Right lobe of liver (tissue), 6 donors: ENCODE measurements at places on chromosomes 12 and 14. TPM values are rescaled to one million over a fixed set of nuclear protein-coding genes. Genes with fewer than 3 reads are reported as not detected.

- DNase-seq: no peak
These were observed 165.5 kb upstream of the PLXNC1 start for GRCh38 chr12:93982771-93983315.

- DNase-seq: no peak
These were observed 22.4 kb downstream of the BRI3BP start for GRCh38 chr12:125015680-125016310.

- DNase-seq: no peak
These were observed 365 bp upstream of the ABHD4 start for GRCh38 chr14:22597771-22598098.

DNA sequence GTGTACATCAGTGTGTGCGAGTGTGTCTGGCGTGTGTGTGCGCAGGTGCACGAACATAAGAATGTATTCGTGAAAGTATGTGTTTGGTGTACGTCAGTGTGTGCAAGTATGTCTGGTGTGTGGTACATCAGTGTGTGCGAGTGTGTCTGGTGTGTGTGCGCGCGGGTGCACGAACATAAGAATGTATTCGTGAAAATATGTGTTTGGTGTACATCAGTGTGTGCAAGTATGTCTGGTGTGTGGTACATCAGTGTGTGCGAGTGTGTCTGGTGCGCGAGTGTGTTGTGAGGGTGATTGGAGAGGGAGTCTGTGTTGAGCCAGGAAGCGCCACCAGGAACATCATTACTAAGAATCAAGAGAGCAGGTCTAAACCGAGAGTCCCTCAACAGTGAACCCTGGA lies 143.8 kb downstream of the BCL11B start:
- DNase-seq: no peak

GRCh38 chr14:101004176-101004575 lies 100.7 kb upstream of the RTL1 start:
- no peak for DNase-seq

- no peak for DNase-seq
These were observed 8.7 kb downstream of the SYNE3 start for GRCh38 chr14:95507701-95508103.

DNA sequence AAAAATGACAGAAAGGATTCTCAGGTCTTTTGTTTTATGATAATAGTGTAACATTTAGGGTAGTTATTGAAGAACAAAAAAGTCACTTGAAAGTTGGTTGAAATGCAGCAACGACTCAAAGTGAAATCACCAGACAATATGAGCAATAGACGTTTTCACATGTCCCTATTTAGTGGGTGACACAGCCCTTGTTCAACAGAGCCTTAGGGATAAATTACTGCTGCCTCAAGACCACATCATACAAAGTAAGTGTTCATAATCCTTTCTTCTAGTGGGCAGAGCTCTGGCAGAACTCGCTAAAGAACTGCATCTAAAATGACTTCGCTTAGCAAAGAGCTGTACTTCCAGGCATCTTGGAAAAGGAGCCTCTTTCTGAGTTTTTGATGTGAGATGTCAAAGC lies 128.5 kb upstream of the LMNTD1 start:
- no peak for DNase-seq

DNA sequence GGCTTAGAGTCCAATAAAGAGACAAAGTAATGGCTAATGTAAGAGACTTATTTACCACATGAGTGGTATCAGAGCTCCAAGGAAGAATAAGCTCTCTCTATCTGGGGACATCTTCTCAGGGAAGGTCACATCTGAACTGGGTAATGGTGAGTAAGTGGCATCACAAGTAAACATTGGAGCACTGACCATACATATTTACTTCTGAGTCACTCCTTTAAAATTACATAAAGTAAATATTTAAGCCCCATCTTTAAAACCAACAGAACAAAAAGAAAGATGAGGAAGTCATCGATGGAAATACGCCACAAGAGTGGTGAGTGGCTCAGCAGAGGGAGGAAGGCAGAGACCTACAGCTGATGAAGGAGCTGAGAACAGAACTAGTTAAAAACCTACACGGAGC lies 159.9 kb downstream of the DUSP6 start:
- no peak for DNase-seq

DNA sequence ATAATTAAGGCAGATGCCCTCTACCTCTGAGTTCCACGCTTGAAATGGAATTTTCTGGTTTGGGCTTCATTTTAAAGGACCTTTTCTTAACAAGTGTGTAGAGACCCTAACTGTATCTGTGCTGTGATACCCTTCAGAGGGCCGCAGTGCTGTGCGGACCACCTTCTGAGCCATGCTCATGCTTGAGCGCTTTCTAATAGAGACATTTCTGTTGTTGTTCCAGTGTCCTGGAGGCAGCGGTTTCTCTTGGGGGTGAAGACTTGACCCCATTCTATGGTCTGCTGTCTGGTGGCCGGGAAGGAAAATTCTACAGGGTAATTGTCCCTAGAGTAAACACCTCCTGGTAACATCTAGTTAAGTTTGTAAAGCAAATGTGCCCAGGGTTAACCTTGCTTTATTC lies 46.7 kb upstream of the BCL7A start:
- DNase-seq: no peak

DNA sequence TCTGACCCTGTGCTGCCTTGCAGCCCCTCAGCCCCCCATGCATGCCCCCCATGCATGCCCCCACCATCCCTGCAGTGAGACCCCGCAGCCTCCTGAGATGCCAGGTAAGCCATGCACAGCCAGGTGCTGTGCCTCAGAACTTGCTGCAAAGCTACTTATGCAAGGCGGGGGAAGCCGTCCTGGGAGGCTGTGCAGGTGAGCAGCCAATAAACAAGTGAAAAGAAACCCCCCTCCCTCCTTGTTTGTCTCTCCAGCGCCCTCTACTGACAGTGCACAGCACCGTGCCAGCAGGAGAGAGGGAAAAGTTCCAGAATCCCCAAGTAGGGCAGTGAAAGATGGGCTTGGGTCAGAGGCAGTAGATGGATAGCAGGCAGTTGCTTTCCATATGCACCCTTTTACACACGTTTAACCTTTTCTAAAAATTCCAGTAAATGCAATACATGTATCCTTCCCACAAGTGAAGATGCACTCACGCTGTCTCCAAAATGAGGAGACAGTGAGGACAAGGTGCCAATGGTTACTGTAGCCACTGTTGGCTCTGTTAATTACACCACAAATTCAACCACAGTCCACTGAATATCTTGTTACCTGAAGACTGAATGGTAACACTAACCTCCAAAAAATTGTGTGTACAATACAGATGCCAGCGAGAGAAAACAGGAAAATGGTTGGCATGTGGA lies 18.0 kb downstream of the TNFAIP2 start:
- DNase-seq: no peak

DNA sequence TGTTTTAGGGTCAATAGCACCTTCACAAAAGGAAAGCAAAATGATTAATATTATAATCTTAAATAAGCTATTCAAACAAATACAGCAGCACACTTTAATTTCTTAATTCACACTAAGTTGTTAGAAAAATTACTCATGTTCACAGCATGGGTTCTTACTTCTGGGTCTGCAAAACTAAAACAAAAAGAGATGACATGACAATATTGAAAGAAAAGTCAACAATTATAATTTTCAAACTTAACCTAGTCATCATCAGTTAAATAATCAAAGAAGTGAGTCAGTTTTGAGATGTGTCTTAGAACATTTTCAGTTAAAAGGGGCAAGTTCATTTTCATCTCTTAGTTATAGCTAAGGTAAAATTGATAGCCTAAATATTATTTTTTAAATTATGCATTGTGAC lies 47.7 kb upstream of the RMST start:
- no peak for DNase-seq

- DNase-seq: no peak
These were observed 28.2 kb upstream of the FLRT2 start for GRCh38 chr14:85501751-85502150.

DNA sequence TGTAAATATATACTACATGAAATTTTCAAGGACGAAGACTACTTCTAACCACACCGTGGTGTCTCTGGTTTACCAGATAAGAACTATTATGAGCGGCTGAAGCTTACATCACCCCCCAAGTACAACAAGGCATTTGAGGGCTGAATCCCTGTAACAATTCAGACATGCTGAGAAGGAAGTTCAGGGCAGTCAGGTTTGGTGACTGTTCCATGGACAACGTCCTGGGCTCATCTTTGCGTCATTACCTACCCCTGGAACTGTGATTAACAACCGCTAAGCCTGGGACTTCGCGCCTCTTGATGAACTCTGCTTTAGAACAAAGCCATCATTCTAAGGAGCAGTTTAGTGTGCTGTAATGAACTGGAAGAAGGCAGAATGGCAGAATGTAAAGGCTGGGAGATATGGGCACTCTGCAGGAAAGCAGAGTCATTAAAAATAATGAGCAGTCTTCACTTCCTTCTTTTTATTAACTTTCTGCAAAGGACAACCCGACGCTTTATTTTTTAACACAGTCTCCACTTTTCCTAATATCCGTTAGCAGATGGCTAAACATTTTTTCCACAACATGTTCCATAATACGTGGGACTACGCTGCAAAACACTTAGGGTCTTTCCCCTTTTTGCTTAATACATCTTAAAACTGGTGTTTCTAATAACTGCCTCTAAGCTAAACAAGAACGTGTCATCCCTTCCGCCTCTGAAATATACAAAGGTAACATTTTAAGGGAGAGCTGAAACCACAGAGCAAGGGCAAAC lies 263.2 kb downstream of the ADAMTS20 start:
- no peak for DNase-seq

- DNase-seq: no peak
These were observed 19.2 kb downstream of the GPHB5 start for GRCh38 chr14:63299351-63300110.

DNA sequence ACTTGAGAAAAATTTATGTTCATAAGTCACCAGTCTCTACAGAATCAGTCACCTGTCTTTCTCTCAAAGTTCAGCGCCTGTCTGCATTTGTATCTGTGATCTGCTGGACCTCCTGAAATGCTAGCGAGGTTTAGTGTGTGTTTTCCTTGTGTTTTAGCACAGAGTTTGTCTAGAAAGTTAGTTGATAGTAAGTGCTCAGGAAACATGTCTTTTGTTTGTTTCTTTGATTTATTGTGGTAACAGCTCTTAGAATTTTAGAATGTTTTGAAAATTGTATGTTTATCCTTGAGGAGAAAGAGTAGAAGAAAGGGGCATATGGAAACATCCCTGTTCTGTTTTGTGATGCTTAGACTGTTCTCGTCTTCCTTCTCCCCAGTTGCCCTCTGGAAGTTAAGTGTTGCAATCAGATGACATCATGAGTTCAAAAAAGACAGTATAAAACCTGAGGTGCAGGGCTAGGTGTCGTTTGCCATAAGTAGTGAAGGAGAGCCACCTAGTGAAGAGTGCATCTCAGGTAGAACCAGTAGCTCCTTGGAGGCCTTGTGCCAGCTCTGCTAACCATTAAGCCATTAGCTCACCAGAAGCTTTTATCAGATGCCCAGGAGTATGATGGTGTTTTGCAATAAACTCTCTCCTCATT lies 44.8 kb downstream of the FBXW8 start:
- DNase-seq: no peak

- DNase-seq: no peak
These were observed 20.2 kb downstream of the TCHP start for GRCh38 chr12:109920261-109920780.

DNA sequence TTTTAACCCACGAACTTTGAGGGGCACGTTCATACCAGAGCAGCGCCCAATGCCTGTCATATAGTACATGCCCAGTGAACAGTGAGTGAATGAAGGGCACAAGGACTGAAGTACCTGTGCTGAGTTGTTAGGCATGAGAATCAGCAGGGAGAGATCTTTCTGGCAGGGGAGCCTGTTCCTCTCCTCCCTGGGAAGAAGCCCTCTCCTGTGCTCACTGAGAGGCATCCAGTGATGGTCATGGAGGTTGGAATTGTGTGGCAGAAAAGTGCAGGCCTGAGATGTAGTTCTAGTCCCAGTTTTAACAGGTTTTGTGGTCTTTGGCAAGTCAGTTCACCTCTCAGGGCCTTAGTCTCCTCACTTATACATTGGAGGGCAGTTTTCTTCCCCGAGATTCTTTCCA lies 20.6 kb downstream of the TEAD4 start:
- DNase-seq: no peak

The KLRK1 gene
- 0.43 TPM for total RNA-seq

The COL2A1 gene
- not detected for total RNA-seq

The OR5AU1 gene
- not detected for total RNA-seq

The AQP5 gene
- total RNA-seq: not detected

The CLEC2A gene
- total RNA-seq: not detected

The GLIPR1 gene
- total RNA-seq: 3.9 TPM

The STAC3 gene
- total RNA-seq: 1.1 TPM

The B4GALNT3 gene
- 0.50 TPM for total RNA-seq

The CYP46A1 gene
- 0.42 TPM for total RNA-seq

The NPFF gene
- total RNA-seq: not detected

The BCL2L14 gene
- total RNA-seq: 0.14 TPM
